Activated gamma-delta T cell (primary cell): ENCODE measurements at places on chromosomes 6 and 20.
A peak's percentile ranks its signal among the peaks of the same experiment; 100 is the strongest.

GRCh38 chr20:33993576-33994221 is at the start of gene RALY:
Gene RALY (plus strand): TSS chr20:33993911. CDS start chr20:34072075, 78,164 bp downstream.
- DNase-seq, result peak; percentile 86

- no peak for DNase-seq
Observed at GRCh38 chr6:47073125-47074110, 31.3 kb upstream of the ADGRF1 start.

DNA sequence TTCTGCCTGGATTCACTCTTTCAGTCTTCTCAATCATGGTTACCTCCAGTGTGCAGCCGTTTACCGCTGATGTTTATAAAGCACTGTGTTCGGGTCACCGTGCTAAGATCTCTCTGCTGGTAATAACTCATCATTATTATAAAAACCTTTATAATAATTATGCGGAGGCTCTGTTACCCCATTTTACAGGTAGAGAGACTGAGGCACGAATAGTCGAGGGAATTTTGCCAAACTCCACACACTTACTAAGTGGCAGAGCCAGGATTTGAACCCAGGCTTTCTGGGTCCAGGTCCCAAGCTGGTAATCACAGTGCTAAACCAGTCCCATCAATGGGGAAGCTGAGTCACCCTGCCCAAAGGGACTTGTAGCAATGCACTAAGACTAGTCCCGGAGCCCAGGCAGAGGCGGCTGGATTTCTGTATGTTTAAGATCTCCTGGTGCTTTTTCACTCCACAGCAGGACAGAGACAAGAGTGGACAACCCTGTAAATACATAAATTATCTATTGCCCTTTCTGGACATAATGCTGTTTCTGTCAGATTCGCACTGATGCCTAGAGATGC is 48.1 kb downstream of the SYNJ2 start:
- no peak for DNase-seq

- no peak for DNase-seq
Observed at GRCh38 chr6:150427843-150428242, 59.0 kb downstream of the IYD start.

DNA sequence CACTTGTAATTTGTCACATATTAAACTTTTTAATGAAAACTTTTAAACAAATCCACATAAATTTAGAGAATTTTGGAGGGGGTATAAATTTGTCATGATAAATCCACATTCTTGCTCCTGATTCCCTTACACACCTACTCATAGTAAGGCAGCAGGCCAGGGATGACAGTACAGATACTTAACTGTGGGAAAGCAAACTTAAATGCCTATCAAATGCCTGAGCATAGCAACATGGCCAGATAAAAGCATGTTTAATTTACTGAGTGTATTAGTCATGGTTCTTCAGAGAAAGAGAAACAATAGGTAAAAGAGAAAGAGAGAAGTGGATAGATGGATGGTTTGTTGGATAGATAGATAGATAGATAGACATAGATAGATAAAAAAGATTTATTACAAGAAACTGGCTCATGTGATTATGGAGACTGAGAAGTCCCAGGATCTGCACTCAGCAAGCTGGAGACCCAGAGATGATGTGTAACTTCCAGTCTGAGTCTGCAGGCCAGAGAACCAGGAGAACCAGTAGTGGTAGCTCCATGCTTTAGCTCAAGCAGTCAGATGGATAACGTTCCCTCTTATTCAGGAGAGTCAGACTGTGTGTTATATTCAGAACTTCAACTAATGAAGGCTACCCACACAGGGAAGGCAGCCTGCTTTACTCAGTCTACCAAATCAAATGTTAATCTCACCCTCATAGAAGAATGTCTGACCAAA is 15.9 kb upstream of the ADGRF1 start:
- no peak for DNase-seq

DNA sequence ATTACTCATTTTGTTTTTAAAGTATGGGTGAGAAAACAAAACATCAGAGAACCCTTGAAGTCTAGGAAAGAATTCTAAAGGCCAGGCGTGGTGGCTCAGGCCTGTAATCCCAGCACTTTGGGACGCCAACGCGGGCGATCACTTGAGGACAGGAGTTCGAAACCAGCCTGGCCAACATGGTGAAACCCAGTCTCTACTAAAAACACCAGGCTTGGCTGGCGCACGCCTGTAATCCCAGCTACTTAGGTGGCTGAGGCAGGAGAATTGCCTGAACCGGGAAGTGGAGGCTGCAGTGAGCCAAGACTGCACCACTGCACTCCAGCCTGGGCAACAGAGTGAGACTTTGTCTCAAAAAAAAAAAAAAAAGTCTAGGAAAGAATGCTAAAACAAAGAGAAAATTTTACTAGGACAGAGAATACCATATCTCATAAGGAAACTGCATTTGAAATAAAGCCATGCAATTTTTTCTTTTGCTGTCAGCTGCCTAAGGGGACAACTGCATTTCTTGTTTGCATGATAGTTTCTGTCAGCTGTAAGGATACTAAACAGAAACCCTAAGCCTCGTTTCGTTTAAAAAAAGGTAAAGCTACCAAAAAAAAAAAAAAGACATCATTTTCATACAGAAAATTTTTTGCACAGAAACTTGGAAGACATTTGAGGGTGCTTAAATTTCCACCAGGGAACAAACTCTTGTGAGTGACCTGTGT is 32.1 kb downstream of the SMLR1 start:
- no peak for DNase-seq

- DNase-seq, result no peak
Observed at GRCh38 chr20:20369250-20370093, 1.6 kb downstream of the INSM1 start.

- no peak for DNase-seq
Observed at GRCh38 chr6:33683051-33683571, 28.4 kb downstream of the UQCC2 start.

- DNase-seq, result no peak
Observed at GRCh38 chr6:14316651-14317386, 199.2 kb downstream of the CD83 start.

- DNase-seq, result no peak
Observed at GRCh38 chr6:163998496-163998895, 584.0 kb downstream of the QKI start.

DNA sequence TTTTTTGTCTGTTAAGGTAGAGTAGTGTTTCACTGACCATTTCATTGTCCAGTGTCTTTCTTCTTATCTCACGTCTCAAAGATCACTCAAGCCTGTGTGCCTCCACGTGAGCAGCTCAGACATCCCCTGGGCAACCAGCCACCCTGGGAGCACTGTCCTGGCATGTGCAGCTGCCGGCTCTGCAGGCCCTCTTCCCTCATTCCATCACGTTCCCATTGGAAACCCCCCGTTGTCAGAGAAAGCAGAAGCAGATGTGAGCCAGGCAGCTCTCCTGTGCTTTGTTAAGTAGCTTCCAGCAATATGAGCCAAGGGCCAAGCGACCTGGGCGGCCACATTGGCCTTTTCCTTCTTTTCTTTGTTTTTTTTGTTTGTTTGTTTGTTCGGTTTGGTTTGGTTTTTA is 233.2 kb upstream of the SYNDIG1 start:
- no peak for DNase-seq

DNA sequence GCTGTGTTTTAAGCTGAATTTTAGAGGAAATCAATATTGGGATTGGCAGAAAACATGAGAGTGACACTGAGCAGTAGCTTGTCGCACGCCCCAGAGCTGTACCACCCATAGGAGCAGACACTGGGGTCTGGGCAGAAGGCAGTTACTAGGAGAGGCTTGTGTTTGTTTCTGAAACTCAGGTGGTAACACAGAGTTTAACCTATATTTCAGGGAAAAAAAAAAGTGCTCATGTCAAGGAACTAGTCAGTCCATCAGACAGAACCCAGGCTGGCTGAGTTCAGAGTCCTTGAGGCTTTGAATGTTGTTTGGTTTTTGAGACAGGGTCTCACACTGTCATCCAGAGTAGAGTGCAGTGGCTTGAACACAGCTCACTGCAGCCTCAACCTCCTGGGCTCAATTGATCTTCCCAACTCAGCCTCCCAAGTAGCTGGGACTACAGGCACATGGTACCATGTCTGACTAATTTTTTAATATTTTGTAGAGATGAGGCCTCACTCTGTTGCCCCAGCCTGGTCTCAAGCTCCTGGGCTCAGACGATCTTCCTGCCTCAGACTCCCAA is 6.6 kb downstream of the SLC22A1 start:
- DNase-seq, result no peak

DNA sequence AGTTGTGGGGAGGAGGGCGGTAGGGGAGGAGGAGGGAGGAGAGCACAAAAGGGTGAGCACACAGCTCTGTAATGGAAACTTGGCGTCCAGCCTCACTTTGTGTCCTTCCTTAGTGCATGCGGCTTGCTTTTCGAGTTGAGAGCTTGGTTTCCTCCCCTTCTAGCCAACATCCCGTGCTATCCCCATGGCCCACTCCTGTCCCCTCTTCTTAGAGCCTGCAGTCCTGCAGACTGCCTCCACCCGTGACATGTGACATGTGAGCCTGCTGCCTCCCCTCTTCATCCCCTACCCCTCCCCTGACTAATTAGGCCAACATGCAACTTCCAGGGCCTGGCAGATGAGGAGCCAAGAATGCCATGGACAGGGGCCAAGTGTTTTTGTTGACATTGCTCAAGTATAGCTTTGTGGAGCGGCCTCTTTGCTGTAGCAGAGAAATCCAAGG is 63.2 kb downstream of the SLC24A3 start:
- DNase-seq, result no peak

- DNase-seq, result no peak
Observed at GRCh38 chr20:3874194-3874844, 14.9 kb upstream of the PANK2 start.

DNA sequence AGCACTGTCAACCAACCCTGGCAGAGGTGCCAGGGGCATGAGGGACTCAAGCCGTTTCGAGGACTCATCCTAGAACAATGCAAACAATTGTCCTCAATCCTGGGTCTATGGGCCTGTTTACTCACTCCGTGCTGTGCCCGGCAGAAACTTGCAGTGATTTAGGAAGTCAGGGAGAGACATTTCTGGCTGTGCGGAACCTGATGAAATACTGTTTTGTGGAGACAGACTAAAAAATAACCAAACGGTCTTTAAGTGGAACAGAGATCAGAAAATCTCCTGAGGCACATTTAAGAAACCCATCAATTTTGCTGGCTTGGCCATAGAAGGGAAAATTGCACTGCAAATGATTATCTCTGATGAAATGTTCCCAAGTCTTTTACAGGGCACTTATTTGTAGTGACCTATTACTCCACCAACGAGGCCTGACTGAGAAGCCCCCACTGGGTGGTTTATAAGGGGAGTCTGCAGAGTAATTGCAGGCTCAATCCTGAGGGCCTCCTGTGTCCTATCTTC is 79.8 kb upstream of the KCNK16 start:
- DNase-seq, result no peak

DNA sequence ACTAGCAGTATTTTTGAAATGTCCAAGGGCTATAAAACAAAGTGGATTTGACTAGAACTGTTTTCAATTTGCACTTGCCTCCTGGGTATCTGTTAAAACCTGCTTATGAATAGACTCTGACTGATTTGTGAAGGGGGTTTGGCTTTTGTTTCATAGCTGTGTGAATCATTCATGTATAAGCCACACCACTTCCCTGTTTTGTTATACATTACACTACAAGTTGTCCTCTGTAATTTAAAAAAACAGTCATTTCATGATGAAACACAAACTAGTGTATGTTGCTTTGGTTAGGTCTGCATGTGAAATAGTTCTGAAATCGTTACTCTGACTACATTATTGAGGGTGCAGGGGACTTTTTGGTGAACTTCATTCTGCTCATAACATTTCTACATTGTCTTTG is 121.7 kb downstream of the NKAIN2 start:
- DNase-seq, result no peak

DNA sequence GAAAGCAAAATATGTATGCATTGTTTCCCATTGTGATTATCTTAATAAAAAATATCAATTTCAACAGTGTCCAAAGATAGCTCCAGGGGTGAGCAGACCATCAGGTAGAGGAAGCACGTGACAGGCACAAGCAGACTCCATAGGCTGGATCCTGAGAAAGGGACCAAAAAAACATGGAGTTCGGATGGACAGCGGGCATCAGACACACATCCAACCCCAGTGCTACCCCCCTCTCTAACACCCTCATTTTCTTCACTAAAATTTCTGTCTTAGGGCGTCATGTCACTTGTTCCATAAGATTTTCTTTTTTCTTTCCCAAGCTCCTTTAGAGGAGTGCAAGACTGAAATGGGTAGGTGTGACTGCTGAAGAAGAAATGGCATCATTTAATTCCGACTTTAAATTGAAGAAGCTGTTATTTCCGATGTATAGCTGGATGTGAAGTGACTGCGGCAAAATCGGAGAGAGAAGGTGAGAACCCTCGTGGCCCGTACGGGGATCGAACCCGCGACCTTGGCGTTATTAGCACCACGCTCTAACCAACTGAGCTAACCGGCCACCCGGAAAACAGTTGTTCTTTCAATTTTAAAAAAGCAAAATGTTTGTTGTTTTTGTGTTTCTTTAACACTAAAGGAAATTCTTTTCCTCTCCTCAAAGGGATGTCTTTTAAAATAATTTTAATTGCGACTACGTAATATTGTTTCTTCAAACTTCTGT is 10.3 kb upstream of the PRSS16 start:
- no peak for DNase-seq

DNA sequence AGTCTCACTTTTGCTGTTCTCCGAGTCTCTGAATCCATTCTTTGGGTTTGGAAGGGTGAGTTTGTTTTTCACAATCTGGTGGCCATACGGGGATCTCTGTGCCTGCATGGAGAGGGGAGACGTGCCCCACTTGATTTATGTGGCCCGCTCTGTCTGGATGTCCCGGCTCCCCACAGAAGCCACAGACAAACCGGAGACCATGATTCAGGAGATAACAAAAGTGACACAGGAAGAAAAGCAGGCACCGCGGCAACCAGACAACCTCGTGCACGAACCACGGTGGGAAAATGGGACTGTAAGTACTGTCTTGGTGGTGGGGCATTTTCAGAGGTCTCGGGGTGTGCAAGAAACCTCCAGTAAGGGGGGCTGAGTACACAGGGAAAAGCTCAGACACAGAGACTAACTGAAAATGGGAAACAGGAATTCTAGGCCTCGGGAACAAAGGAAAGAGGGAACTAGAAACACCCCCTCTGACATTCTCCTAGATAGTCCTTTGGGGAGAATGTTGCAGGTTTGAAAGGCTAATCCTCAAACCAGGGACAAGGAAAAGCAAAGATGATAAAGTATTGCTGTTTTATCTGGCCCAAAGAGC is 22.1 kb upstream of the ZNF318 start:
- DNase-seq, result peak; percentile 37

GRCh38 chr20:50095476-50096078 is 17.4 kb downstream of the UBE2V1 start:
- no peak for DNase-seq

DNA sequence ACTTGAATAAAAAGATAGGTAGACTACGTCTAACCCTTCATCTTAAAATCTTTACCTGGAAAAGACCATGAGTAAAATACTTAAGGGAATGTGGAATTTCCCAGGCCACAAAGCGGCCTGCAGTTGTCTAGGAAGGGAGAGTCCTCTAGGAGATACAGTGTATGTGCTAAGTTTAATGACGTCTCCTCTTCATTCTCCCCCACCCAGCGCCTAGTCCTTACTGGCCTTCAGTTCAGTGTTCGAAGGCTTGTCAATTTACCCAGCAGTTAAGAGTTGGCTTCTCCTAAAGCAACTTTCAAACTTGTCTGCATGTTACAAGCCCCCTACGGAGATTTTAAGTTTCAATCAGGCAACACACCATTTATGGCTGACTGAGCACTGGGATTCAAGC is 35.2 kb downstream of the HFE start:
- DNase-seq, result no peak
